ENCODE measurements at places on chromosomes 6 and 20.
A peak's percentile ranks its signal among the peaks of the same experiment; 100 is the strongest.

- no peak for DNase-seq
These were observed 85.3 kb upstream of the SIRPA start for GRCh38 chr20:1809611-1810510.

DNA sequence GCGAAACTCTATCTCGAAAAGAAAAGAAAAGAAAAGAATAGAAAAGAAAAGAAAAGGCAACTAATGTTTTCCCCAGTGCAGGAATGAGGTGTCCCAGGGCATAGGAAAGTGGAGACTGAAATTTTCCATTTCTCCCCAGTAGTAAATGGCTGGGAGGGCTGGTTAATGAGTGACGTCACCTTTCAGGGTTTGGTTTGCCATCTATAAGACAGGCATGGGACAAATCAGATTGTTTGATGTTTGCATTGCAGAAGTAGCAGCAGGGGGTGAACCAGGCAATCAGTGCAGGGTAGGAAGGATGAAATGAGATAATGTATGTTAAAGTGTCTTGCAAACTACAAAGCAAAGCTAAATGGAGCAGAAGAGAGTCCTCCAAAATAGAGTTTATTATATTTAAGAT, 533.4 kb downstream of the PKHD1 start:
- no peak for DNase-seq

DNA sequence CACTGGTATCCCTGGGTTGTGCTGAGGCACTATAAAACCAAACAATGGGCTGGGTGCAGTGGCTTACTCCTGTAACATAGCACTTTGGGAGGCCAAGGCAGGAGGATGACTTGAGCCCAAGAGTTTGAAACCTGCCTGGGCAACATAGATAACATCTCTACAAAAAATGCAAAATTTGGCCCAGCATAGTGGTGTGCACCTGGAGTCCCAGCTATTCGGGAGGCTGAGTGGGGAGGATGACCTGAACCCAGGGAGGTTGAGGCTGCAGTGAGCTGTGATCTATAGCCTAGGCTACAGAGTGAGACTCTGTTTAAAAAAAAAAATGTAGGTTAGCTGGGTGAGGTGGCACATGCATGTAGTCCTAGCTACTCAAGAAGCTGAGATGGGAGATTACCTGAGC, 7.7 kb upstream of the SLC4A11 start:
- no peak for DNase-seq

DNA sequence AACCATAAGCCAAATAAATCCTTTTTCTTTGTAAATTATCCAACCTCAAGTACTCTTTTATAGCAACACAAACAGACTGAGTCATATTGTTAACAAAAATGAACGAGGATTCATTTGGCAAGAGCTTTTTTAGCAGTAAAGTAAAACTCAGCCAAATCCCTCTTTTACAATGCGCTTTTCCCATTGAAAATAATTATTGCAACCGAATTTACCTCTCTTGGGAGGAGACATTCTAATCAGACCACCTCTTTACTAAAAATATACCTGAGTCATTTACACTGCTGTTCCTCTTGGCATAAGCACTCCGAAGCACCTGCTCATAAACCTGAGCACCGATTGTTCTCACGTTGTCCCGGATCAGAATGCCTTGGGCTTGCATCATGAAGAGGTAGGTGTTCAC, 57.4 kb downstream of the B4GALT5 start:
- no peak for DNase-seq

DNA sequence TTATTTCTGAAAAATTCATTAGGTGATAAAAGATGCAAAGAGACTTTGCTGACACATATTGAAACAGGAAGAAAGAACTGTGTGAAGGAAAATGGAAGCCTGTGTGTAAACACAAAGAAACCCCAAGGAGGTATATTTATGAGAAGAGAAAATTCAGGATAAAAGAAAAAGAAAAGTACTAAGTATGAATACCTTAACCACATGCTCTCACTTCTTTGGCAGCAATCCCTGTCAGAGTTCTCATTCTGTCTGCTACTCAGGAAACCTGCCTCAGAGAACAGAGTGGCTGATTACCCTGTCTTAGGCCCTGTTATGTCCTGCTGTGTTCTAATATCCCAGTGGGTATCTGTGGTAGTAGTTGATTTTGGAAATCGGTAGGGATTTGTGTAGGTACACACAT, 457.9 kb downstream of the TBC1D32 start:
- no peak for DNase-seq

DNA sequence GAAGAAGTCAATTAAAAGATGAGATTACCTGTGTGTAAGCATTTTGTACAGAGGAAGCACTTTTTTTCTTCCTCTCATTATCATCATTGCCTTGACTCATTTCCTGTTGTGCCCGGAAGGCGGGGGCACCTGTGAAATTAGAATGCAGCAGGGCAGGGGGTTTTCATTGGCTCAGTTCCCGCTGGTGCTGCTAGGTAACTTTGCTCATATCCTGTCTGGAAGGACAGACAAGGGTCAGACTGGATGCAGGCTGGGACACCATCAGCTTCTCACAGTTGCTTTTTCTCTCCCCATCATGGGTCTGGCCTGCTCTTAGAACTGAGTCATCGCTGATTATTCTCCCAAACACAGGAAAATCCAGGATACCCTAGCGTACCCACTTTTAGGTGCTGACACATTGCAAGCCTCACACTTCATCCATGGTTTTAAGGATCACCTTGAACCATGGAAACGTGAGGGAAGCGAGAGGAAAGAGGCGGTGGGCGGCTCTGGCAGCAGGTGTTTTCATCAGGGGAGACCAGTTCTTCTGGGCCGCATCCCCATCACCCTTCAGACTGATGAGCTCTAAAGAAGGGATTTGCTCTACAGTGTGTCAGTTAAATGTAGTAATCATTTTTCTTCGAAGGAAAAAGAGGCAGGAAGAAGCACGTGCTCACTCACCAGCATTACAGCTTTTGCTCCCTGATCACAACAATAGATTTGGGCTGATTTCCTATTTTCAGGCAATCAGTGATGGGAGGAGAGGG, 195.7 kb upstream of the SASH1 start:
- peak; percentile 7 for DNase-seq

DNA sequence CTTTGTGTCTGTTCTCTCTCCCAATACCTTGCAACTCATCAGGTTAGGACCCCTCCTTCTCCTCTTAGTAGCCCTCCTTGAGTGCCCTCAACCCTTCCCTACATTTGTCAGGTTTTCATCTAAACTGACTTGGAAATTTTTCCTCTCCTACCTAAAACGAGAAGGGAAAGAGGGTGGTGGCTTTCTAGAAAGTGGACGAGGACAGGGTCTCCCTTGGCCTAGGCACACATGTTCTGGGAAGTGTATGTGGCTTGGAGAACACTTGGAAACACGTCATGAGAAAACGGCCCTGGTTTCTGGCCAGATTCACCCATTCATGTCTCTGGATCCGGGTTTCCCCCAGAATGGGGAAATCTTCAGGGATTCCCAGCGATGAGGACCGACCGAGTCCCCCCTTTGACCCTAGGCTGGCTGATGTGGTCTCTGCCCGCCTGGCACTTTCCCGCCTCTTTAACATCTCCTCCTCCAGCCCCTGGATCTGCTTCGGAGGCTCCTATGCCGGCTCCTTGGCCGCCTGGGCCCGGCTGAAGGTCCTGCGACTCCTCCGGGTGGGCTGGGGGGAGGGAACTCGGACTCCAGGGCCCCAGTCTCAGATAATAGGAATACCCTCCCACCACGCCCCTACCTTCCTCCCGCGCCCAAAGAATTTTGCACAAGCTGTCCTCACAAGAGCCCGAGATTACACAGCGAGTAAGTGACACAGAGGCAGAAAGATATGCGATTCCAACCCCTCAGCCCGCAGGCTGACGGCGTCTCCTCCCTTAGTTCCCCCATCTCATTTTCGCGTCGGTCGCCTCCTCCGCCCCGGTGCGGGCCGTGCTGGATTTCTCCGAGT, 3.0 kb downstream of the PRSS16 start:
- DNase-seq = no peak
